ENCODE measurements at places on chromosomes 7 and 10. TPM values are rescaled to one million over a fixed set of nuclear protein-coding genes. Genes with fewer than 3 reads are reported as not detected.

- no peaks in the 10 kb centered on the region for H3K36me3 ChIP-seq
- no peak overlapping the region for H3K4me3 ChIP-seq
- no peaks in the 10 kb centered on the region for H3K27me3 ChIP-seq
- peaks cover 13% of the 10 kb centered on the region for H3K4me1 ChIP-seq
These were observed 75.9 kb downstream of the OAT start for GRCh38 chr10:124342821-124343170.

The TRIM24 gene
- 25.8 TPM for total RNA-seq

The PLEKHS1 gene
- 7.0 TPM for total RNA-seq

DNA sequence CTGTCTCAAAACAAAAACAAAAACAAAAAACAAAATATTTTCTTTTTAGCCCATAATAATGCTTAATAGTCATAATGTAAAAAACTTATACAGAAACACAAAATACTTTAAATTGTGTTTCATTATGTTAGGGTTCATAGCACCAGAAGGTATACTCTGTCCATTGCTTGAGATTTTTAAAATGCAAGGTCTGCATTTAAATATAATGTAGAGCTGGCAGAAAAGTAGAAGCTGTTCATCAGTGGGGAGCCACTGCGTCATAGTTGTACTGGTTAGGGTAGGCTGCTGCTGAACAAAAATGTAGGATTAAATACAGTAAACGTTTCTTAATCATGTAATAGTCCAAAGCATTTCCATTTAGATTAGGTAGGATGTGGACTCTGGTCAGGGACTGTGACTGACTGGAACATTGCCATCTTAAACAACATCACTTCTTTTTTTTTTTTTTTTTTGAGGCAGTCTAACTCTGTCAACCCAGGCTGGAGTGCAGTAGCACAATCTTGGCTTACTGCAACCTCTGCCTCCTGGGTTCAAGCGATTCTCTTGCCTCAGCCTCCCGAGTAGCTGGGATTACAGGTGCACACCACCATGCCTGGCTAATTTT is 85.2 kb downstream of the ANKIB1 start:
- H3K4me1 ChIP-seq: no peaks in the 10 kb centered on the region
- H3K27ac ChIP-seq: no peak overlapping the region
- H3K4me3 ChIP-seq: no peak overlapping the region
- no peaks in the 10 kb centered on the region for H3K27me3 ChIP-seq
- no peak for DNase-seq

- no peak for DNase-seq
- no peak overlapping the region for H3K27ac ChIP-seq
- H3K4me3 ChIP-seq: no peak overlapping the region
- H3K27me3 ChIP-seq: peaks cover 7% of the 10 kb centered on the region
- H3K4me1 ChIP-seq: no peaks in the 10 kb centered on the region
These were observed 54.8 kb downstream of the OTUD1 start for GRCh38 chr10:23493711-23494110.

DNA sequence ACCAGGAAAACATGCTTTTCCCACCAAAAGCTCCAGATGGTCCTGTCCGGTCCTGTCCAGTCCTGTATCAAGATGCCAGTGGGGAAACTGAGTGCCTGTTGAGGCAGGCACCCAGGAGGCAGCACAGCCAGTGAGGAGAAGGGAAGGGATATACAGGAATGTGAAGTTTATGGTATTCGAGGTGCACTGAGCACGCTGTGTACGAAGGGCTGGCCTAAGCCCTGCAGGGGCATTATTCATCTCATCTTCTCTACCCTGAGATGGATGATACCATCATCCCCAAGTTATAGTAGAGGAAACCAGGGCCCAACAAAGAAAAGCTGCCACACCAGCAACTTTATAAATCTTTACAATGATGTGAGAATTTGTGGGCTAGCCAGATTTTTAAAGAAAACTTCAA is 23.4 kb upstream of the FXYD4 start:
- H3K36me3 ChIP-seq: no peaks in the 10 kb centered on the region
- H3K27me3 ChIP-seq: peaks cover 14% of the 10 kb centered on the region
- DNase-seq: no peak
- peaks cover 5% of the 10 kb centered on the region for H3K4me1 ChIP-seq
- no peak overlapping the region for H3K27ac ChIP-seq

DNA sequence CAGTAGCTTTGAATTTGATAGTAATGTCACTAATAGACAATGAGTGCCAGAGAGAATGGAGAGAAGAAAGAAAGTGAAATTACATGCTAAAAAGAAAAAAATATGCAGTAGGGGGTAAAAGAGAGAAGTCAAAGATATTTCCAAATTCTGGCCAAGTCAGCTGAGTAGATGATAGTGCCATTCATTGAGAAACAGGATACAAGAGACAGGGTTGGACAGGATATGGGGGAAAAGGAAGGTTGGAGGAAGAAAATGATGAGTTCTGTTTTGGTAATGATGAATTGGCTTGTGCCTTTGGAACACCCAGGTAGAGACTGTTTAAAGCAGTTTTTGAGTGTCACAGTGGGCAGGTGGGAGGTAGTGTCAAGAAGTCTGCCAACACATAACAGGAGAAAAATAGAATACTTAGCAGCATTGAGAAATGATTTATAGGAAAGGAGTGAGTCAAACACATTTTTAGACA is 78.3 kb downstream of the LRRC17 start:
- H3K27ac ChIP-seq: no peak overlapping the region
- peaks cover 32% of the 10 kb centered on the region for H3K4me1 ChIP-seq
- H3K36me3 ChIP-seq: no peaks in the 10 kb centered on the region
- no peak overlapping the region for H3K4me3 ChIP-seq
- H3K27me3 ChIP-seq: no peaks in the 10 kb centered on the region

DNA sequence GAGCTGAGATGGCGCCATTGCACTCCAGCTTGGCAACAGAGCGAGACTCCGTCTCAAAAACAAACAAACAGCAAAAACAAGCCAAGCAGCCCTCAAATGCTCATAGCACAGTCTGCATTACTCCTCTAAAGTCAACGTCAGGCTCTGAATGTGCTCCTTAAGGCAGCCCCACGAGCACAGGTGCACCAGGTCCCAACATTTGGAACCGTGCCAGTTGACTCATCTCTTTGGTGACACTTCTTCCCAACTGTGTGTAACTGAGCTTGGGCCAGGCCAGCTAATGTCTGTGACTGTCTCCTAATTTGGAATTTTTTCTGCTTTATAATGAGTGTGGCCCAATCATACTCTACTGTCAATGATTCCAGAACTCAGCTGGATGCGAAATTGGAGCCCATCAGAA is 66.3 kb upstream of the EFCAB10 start:
- no peak for DNase-seq
- H3K27ac ChIP-seq: no peak overlapping the region
- H3K4me3 ChIP-seq: no peak overlapping the region
- peaks cover 19% of the 10 kb centered on the region for H3K36me3 ChIP-seq
- H3K4me1 ChIP-seq: peaks cover 7% of the 10 kb centered on the region

GRCh38 chr7:141416650-141417270 is 134.4 kb upstream of the AGK start:
- no peak overlapping the region for H3K27ac ChIP-seq
- DNase-seq: no peak
- no peaks in the 10 kb centered on the region for H3K27me3 ChIP-seq
- H3K36me3 ChIP-seq: no peaks in the 10 kb centered on the region
- no peaks in the 10 kb centered on the region for H3K4me1 ChIP-seq

- H3K4me3 ChIP-seq: peak within 1 kb of the TSS; percentile 93
- peak within 1 kb of the TSS; percentile 95 for H3K27ac ChIP-seq
- H3K36me3 ChIP-seq: no peaks in the 10 kb centered on the region
- H3K27me3 ChIP-seq: no peaks in the 10 kb centered on the region
- H3K4me1 ChIP-seq: peaks cover 21% of the 10 kb centered on the region
- peak; percentile 85 for DNase-seq
These were observed at the start of gene ZNF398 for GRCh38 chr7:149147072-149147751. TSS of gene ZNF398 (plus strand) at chr7:149147453. CDS start at chr7:149147743, 290 bp downstream.

The FAM25C gene
- not detected for total RNA-seq

- no peak for DNase-seq
- peaks cover 17% of the 10 kb centered on the region for H3K4me1 ChIP-seq
- no peak overlapping the region for H3K27ac ChIP-seq
These were observed 665 bp downstream of the INSYN2A start for GRCh38 chr10:127195571-127196281.

DNA sequence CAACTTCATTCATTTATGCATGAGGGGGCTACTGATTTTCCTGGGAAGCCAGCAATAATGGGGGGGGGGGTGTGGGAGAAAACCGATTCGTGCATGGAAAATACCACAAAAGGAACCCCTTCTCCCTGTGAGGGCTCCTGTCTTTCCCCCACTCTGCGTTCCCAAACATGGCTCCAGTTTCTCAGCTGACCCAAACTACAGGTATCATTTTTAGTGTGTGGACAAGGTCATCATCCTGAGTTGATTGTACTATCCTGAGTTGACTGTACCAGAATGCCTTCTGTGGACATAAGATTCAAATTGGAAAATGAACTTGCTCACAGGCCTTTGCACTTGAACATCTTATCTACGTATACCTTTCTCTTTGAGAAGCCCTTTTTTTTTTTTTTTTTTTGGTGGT is 49.9 kb downstream of the ZRANB1 start:
- DNase-seq: no peak
- no peak overlapping the region for H3K27ac ChIP-seq
- no peaks in the 10 kb centered on the region for H3K4me1 ChIP-seq
- H3K4me3 ChIP-seq: no peak overlapping the region

DNA sequence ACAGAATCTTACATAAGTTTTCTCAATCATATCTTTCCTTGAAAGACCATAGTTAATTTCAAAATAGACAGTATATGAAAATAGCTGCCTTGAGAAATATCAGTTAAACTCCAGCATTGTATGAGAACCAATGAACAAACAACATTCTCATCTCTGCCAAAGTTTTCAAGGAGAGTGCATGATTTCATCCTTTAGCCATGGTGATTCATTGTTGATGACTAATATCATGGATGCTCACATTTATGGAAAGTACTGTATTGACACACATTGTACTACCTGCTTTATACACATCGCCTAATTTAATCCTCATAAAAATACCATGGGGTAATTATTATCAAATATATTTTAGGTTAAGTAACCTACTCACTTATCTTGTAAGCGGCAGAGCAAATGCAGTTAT is 250.3 kb downstream of the CNTNAP2 start:
- no peaks in the 10 kb centered on the region for H3K36me3 ChIP-seq
- no peak overlapping the region for H3K4me3 ChIP-seq
- no peak overlapping the region for H3K27ac ChIP-seq
- no peaks in the 10 kb centered on the region for H3K27me3 ChIP-seq
- DNase-seq: no peak

GRCh38 chr7:157153260-157153659 is 14.5 kb downstream of the UBE3C start:
- H3K4me1 ChIP-seq: peaks cover 6% of the 10 kb centered on the region
- no peak overlapping the region for H3K4me3 ChIP-seq
- no peak overlapping the region for H3K27ac ChIP-seq
- no peaks in the 10 kb centered on the region for H3K36me3 ChIP-seq
- DNase-seq: no peak
- H3K27me3 ChIP-seq: no peaks in the 10 kb centered on the region

GRCh38 chr10:80126876-80127275 is 5.7 kb upstream of the PLAC9 start:
- H3K4me1 ChIP-seq: no peaks in the 10 kb centered on the region
- H3K27ac ChIP-seq: no peak overlapping the region
- no peak for DNase-seq
- H3K36me3 ChIP-seq: no peaks in the 10 kb centered on the region
- no peaks in the 10 kb centered on the region for H3K27me3 ChIP-seq
- H3K4me3 ChIP-seq: no peak overlapping the region

DNA sequence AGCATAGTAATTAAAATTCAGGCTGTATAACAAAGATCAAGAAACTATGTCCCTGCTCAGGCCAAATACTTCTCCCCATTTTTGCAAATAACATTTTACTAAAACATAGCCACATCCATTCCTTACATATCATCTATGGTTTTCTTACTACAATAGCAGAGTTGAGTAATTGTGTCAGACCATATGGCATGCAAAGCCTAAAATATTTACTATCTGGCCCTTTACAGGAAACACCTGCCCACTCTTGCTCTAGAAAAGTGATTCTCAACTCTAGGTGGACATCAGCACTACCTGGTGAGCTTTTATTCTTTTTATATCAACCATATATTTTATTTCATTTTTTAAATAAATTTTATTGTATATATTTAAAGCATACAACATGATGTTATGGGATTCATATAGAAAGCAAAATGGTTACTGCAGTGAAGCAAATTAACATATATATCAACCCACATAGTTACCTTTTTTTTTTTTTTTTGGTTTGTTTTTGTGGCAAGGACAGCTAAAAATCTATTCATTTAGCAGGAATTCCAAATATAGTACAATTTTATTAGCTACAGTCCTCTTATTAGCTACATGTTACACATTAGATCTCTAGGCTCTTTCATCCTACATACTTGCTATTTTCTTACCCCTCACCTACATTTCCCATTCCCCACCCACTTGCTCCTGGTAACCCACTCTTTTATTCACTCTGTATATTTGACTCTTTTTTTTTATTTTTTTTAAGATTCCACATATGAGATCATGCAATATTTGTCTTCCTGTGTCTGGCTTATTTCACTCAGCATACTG is 19.6 kb downstream of the ABI1 start:
- DNase-seq: no peak
- no peaks in the 10 kb centered on the region for H3K27me3 ChIP-seq
- no peak overlapping the region for H3K27ac ChIP-seq
- peaks cover 19% of the 10 kb centered on the region for H3K4me1 ChIP-seq

The UFSP1 gene
- total RNA-seq: 2.3 TPM

The DOCK1 gene
- 44.8 TPM for total RNA-seq

DNA sequence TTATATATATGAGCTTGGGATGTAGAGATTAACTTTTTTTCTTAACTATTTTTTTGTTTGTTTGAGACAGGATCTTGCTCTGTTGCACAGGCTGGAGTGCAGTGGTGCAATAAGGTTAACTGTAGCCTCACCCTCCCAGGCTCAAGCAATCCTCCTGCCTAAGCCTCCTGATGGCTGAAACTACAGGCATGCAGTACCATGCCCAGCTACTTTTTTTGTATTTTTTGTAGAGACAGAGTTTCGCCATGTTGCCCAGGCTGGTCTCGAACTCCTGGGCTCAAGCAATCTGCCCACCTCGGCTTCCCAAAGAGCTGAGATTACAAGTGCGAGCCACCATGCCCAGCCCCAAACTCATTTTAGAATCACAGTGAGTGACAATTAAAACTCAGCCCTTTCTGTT is 105.2 kb downstream of the CUBN start:
- H3K27me3 ChIP-seq: no peaks in the 10 kb centered on the region
- no peak for DNase-seq
- no peaks in the 10 kb centered on the region for H3K36me3 ChIP-seq
- peaks cover 57% of the 10 kb centered on the region for H3K4me1 ChIP-seq
- peak overlapping the region; percentile 76 for H3K27ac ChIP-seq

The DPYSL4 gene
- 2.1 TPM for total RNA-seq
